Stimulated activated CD4-positive, alpha-beta T cell treated with anti-CD3 and anti-CD28 coated beads, TNF-alpha, amount 100 ng/mL, for 24 hours (primary cell): ENCODE measurements at places on chromosomes 13 and 19.

- DNase-seq = no peak
These were observed 13.6 kb downstream of the GRTP1 start for GRCh38 chr13:113350065-113350937.

DNA sequence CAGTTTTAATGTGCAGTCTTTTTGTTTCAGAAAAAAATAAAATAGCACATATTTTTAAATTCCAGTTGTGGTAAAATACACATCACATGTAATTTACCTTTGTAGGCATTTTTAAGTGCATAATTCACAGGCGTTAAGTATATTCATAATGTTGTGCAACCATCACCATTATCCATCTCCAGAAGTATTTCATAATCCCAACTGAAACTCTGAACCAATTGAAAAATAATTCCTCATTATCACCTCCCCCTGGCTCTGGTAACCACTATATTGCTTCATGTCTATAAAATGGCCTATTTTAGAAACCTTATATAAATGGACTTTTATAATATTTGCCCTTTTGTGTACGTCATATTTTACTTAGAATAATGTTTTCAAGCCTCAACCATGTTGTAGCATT is 756.5 kb upstream of the KLHL1 start:
- no peak for DNase-seq

- no peak for DNase-seq
These were observed 66.4 kb downstream of the DHRS12 start for GRCh38 chr13:51737609-51738008.

DNA sequence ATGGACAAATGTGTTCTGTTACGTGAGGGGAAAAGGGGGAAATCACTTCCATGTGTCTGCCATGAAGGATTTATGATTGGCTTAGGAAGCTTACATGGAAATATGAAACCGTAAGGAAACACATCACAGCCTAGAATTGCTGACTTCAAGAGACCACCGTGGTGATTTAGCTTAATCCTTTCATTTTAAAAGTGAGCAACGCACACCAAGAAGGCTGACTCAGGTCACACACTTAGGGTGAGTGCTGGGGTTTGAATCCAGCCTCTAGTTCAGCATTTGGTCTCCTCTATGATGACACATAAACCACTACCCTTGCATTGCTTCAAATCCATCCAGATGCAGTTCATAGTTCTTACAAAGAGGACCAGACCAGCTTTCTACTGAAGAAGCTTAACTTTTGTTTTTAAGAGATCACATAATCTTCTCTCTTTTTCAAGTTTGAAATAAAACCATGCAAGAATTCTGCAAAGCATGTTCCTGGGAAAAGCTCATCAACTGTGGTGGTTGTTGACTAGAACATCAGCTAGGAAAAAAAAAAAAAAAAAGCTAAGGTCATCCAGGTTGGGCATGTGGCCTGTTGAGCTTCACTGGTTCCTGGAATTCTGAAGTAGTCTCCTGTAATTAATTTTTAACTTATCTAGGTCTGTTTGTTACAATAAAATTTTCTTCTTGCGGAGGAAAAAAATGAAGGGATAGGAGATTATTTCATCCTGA is 60.2 kb upstream of the KL start:
- no peak for DNase-seq

- DNase-seq = no peak
These were observed 690.9 kb downstream of the SLITRK6 start for GRCh38 chr13:85108356-85108755.

DNA sequence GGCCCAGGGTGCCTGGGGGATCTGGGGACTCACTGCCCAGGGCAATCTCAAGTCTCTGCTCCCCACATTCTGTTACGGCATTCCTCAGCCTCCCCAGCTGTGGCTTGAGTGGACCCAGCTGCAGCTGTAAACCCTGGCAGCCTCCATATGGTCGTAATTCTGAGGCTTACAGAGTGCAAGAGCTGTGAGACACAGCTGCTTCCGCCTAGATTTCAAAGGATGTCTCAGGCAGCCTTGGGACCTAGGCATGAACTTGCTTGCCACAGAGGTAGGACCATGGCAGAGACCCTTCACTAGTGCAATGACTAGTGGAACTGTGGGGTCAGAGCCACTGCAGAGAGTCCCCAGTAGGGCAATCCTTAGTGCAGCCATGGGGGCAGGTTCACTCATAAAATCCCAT is 297.5 kb downstream of the ENOX1 start:
- no peak for DNase-seq

- DNase-seq = no peak
These were observed 101.3 kb downstream of the KCNRG start for GRCh38 chr13:50116430-50116973.

GRCh38 chr19:21569494-21569865 is 64.1 kb downstream of the ZNF429 start:
- peak; percentile 31 for DNase-seq

DNA sequence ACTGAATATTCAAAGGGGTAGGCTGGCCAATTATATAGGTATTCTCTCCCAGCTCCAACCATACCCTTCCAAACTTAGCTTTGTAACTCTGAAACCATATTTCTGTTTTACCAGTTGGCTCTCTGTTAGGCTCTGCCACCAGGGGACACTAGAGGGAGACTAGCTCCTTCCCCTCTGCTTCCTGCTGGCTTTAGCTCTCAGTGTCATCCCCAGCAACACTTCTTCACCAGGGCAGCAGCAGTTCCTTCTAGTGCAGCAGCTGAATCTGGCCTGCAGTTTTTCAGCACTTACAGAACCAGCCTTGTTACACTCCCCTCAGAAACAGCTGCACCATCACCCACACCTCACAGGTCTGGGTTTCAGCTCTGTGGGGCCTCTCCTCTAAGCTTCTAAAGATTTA is 51.0 kb upstream of the DOCK9 start:
- DNase-seq = no peak

- DNase-seq = no peak
These were observed 141.8 kb downstream of the GPC5 start for GRCh38 chr13:91540158-91540736.

- no peak for DNase-seq
These were observed 245.4 kb upstream of the SPRY2 start for GRCh38 chr13:80586356-80586755.

- no peak for DNase-seq
These were observed 203.5 kb upstream of the UBL3 start for GRCh38 chr13:30053939-30054338.

- DNase-seq = no peak
These were observed 65.0 kb downstream of the ARHGEF7 start for GRCh38 chr13:111179908-111180760.

DNA sequence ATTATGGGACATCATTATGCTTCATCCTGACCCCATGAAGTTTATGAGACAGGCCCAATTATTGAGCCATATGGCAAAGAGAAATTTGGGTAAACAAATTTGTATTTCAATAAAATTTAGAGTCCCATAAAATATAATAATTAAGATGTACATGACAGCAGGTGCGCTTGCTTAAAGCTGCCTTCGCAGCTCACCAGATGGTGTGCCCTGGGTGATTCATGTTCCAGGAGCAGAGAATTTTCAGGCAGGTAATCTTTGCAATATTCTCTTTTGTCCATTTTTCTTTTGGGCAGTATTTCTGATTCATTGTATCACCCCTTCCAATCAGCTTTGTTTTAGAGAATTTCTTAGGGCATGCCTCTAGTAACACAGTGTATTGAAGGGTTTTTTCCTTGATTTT is 39.5 kb upstream of the WASF3 start:
- no peak for DNase-seq

GRCh38 chr13:103188713-103189326 is 122.6 kb upstream of the SLC10A2 start:
- DNase-seq = no peak

DNA sequence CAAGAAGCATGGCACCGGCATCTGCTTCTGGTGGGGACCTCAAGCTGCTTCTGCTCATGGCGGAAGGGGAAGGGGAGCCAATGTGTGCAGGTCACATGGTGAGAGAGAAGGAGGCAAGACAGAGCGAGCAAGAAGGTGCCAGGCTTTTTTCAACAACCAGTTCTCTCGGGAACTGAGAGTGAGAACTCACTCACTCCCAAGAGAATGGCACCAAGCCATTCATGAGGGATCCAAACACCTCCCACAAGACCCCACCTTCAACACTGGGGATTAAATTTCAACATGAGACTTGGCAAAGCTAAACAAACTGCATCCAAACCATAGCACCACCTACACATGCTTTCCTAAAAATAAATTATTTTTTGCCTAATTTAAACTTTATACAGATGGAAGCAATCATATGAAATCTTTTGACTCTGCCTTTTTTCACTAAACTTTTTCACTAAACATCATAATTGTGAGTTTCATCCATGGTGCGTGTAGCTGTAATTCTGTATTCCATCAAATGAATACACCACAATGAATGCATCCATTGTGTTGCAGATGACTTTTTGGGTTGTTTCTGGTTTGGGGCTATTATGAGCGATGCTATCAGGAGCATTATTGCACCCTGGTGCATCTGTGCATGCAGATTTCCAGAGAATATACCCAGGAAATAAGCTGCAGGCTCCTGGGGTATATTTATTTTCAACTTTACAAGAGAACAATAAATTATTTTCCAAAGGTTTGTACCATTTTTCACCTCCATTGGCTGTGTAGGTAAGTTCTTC is 14.6 kb upstream of the IPO5 start:
- DNase-seq = no peak

DNA sequence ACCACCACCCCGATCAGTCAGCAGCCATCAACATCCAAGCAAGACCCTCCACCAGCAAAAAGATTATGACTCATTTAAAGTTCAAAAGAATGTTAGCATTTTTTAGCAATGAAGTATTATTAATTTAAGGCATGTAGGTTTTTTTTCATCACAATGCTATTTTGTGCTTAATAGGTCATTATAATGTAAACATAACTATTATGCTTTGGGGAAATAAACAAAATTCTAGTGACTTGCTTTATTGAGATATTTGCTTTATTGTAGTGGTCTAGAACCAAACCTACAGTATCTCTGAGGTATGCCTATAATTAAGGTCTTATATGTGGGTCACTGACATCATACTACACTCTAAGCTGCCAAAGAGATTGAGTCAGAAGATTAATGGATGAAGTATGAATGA is 20.0 kb downstream of the KLF12 start:
- no peak for DNase-seq

- no peak for DNase-seq
These were observed 18.2 kb upstream of the ZNF543 start for GRCh38 chr19:57302020-57302465.

- no peak for DNase-seq
These were observed 453 bp upstream of the PDCD2L start for GRCh38 chr19:34403784-34404108.

- no peak for DNase-seq
These were observed 77.6 kb upstream of the FAM216B start for GRCh38 chr13:42703740-42704139.

GRCh38 chr13:101429733-101430132 is 13.4 kb upstream of the NALCN start:
- DNase-seq = no peak

DNA sequence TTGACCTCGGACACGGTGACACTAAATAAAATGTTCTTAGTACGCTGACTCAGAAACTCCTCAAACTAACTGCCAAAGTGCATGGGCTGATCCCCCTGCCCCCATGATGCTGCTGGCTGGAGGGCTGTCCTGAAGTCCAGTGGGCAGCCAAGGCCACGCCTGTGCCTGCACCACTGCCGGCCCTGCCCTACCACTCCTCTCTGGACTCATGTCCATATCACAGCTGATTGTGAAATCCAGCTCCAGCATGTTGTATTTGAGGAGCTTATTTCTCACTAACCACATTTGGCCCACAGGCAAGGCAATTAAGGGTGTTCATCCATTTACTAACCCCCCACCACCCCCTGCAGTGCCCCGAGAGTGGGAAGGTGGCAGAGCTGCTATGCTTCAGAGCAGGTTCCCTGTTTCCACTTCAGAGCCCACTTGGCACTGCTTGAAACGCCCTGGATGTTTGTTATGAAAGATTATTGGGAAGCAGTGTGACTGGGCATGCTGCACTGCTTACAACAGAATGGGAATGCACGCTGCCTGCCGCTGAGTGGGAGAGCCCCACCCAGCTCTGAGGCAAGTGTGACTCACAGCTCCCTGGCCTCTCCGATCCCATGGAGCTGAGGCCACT is 114.0 kb downstream of the UQCRFS1 start:
- DNase-seq = no peak

DNA sequence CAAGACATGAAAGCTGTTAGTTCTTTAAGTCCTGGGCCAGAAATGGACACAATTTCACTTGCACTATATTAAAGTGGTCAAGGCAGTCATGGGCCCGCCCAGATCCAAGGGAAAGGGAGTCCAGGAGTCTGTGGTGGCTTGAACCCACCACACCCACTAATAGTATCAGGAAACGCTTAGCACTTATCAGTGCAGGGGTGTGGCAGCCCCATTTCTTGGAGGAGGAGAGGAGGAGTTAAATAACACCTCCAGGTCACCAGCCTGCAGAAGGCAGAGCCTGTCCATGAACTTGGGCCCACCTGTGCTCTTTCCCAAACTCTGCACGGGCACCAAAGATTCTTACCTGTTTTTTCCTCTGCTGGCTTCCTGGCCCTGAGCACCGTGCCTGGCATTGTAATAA is 5.4 kb upstream of the NTN5 start:
- DNase-seq = no peak

- DNase-seq = no peak
These were observed 20.9 kb downstream of the MYO16 start for GRCh38 chr13:108650271-108650670.

DNA sequence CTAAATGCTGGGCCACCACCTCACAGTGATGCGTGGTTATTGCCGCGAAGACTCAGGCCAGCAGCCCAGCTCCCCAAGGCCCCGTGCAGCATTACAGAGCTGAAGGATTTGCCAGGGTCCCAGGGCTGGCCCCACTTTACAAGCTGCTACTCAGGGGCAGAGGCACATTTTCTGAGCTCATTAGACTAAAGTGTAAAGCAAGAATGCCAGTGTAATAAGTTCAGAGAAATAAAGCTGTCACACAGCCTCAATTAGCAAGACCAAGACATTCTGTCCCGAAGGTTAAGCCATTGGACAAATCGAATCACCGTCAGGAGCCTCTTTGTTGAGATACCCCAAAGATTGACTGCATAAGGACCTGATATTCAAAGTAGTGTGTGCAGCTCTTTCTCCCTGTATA is 428.4 kb downstream of the EFNB2 start:
- no peak for DNase-seq

DNA sequence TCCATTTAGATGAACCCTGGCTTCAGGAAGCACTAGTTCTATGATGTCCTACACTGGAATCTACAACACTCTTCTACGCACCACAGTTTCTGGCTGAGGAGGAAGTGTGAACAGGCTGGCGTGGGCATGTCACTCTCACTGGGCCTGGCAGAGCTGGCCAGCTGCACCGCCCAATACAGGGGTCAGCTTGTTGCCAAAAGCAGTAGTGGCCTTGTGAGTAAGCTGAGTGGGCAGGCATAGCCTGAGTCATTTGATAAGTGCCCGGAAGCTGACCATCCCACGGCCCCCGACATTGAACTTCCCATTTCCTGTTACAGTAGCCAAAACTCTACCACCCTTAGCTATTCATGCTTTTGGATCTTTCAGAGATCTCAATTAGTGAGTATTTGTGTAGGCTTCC is 240.9 kb upstream of the SERP2 start:
- DNase-seq = no peak

DNA sequence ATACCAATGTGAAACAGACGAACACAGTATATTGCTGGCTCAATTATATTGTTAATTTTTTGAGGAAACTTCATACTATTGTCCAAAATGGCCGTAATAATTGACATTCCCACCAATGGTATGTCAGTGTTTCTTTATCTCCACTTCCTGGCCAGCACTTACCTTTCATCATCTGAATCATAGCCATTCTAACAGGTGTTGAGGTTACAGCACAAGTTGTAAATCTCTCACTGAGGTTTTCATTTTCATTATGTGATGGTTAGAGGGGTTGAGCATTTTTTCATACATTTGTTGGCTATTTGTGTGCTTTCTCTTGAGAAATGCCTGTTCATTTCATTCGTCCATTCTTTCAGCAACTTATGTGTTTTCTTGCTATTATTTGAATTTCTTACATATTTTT is 824.0 kb downstream of the UQCRFS1 start:
- DNase-seq = no peak
